AG10803 (cell line): ENCODE measurements at places on chromosomes 5 and 9.
A peak's percentile ranks its signal among the peaks of the same experiment; 100 is the strongest.

DNA sequence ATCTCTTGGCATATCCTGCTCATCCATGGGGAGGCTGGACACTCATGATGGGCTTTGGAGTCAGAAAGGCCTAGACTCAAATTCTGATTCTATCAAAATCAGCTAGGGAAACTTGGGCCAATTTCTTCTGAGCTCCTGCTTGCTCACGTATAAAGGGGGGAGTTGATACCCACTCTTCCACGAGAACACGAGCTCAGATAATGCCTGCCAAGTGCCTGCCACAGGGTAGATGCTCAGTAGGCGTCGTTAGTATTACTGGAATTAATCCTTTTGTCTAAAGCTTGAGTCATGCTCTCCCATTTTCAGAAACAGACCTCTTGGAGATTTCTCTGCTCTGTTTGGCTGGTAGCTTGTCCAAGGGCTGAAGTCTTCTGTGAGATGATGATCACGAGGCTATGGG is 238.3 kb upstream of the MVB12B start:
- no peak for DNase-seq

DNA sequence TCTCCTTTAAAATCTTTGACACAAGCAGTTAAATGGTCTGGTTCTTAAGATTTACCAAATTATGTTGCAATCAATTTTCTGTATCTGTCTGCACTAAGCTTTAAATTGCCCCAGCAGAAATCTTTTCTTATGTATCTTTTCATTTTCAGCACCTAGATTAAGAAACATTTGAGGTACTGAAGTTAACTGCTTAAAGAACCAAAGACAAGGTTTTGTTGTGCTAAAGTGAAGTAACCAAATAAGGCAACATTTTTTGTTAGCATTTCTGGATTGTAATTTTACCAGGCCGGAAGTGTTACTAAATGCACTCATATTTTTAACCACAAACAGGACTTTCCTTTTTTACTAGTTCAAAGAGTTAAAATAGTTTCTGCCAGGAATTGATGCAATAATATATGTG is 24.1 kb upstream of the MTAP start:
- DNase-seq: peak; percentile 82

GRCh38 chr5:525916-526315 is 1.7 kb upstream of the SLC9A3 start:
- DNase-seq: no peak

DNA sequence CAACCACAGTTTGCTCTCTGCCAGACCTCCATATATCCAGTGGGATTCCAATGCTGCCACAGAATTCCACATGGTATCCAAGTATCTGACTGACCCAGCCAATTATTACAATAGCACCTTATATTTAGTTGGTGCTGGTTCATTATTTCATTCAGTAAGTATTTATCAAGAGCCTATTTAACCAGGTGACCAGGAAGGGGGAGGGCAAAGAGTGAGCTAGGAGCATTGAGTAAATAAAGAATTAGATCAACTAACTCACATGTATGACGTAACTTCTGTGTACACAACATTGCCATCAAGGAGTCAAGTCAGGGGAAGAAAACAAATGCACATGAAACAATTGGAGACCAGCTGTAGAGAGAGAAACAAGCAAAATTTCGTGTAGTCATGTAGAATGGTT is 207.1 kb upstream of the PAPPA start:
- DNase-seq: peak; percentile 48

DNA sequence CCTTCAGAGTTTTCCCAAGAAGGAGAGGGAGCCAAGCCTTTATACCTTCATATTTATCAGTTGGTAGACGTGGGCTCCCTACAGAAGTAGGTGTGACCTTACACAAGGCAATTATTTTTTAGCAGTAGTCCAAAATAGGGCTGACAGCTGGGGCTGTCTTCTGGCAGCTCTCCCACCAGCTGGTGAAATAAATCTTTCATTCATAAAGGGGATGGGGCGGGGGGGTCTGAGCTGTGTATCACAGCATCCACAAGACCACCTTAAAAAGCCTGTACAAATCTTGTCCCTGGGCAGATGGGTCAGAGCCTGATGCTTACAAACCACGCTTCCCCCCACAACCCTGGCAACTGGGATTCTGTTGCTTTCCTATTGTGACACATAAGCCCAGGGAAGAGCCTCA is 19.7 kb downstream of the CSF2 start:
- DNase-seq: no peak

- no peak for DNase-seq
These were observed 84.9 kb upstream of the ASS1 start for GRCh38 chr9:130359819-130360218.

DNA sequence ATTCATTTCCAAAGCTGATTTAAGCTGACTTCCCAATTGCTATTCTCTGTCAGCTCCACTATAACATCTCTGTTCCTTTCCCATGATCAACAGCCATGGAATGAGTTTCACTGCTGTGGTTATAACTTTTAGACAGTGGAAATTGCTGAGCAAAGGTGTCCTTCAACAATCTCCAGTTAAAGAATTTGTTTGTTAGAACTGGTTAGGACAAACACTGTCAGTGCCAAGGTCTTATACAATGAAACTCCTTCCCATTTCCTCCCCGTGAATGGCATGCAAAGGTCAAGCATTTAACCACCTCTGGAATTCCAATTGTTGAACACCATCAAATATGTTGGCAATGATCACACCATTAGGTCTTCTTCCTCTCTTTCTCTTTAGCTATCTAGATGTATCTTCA is 45.7 kb upstream of the GHR start:
- peak; percentile 10 for DNase-seq

- DNase-seq: peak; percentile 48
These were observed 5.7 kb upstream of the ADRB2 start for GRCh38 chr5:148820461-148821395.

DNA sequence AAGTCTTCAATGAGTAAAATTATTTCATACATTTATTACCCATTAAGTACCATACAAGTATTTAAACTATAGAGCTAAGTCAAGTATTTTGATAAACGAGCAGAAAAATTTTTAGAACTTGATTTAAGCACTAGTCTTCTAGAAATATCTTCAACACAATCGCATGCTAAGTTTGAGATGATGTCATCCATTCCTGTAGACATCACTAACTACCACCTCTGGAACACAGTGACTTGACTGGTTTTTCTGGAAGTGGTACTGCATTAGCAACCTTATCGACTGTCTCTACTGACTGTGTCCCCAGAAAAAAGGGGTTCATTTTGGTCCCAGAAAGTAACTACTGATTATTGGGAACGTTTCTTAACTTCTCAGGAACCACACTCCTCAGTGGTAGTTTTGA is 69.0 kb downstream of the CDC14B start:
- DNase-seq: no peak

- no peak for DNase-seq
These were observed 644.2 kb upstream of the SEMA6A start for GRCh38 chr5:117218789-117219188.

DNA sequence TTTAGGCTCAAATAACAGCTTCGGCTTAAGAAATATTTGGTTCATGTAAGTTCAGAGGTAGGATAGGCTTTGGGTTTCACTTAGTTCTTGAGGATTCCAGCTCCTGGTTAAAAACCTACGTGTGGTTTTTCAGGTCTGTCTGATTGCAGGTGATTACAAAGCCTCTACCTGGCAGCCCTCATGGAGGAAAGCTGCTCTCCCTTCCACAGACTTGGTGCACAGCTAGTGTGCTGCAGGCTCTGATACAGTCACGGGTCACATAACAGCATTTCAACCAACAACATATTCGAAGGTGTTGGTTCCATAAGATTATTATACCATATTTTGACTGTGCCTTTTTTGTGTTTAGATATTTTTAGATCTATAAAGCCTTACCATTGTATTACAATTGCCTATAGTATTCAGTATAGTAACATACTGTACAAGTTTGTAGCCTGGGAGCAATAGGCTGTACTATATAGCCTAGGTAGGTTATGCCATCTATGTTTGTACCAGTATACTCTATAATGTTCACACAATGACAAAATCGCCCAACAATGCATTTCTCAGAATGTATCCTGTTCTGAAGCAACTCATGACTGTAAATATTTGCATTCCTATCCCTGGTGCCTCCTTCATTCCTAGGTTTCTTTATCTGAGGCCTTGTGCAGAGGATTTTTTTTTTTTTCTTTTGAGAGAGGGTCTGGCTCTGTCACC is 8.0 kb upstream of the DCP2 start:
- peak; percentile 12 for DNase-seq

DNA sequence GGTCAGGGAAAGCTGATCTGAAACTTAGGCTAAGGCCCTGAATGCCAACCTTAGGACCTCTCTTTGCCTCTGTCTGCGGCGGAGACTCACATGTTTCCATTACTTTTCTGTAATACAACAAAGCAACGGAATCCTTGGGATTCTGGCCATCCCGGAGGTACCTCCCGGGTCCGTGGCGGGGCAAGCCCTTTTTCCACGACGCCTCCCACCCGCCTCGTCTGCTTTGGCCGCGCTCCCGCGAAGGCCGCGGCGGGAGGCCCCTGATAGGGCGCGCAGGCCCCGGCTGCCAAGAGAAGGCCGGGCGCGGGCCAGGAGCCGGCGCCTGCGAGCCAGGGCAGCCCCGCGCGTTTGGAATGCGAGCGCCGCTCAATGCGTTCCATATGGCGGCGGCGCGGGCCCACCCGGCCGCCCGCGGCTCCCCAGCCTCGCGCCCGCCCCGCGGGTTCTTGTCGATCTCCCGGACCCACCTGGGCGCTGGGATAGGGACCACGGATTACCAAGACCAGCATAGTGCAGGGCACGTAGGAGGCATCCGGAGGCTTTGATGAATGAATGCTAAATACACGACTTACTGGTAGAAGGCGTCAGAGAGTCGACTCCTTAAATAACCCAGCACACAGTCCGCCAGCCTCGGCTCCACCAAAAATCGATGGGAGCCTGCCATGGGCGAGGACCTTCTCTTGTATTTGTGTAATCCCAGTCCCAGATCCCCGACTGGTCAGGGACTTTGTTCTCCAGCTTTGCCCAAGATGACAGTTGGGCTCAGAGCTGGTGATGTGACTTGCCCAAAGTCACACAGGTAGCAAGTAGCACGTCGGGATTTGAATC is 17.5 kb upstream of the PHF19 start:
- no peak for DNase-seq

- DNase-seq: no peak
These were observed 12.6 kb downstream of the FAM78A start for GRCh38 chr9:131263701-131264100.

DNA sequence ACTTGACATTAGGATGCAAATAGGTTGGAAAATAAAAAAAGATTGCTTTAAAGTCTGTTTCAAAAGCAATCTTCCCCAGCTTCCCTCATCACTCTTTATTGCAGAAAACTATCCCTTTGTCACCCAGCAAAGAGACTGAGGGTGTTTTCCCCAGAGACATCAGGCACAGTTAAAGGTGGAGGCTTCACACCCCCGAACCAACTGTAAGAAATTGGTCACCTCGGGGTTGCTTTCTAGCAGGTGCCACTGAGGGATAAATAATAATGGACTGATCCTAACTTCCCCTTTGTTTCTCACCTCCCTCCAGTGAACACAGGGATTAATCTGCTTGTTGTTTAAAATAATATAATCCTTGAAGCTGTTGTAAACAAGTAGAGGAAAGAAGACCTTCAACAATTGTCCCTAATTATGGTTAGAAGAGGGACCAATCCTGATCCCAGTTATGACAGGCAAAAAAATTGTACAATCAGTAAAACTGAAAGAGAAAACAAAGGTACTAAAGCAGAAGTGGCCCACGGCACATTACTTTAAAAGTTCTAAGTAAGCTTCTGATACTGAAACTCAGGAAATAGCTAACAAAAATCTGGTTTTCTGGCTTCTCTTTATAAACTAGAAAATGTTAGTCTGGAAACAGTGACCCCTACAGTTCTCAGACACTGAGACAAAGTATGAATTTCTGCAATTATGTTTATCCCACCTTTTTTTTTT is 6.6 kb upstream of the PCSK1 start:
- no peak for DNase-seq

DNA sequence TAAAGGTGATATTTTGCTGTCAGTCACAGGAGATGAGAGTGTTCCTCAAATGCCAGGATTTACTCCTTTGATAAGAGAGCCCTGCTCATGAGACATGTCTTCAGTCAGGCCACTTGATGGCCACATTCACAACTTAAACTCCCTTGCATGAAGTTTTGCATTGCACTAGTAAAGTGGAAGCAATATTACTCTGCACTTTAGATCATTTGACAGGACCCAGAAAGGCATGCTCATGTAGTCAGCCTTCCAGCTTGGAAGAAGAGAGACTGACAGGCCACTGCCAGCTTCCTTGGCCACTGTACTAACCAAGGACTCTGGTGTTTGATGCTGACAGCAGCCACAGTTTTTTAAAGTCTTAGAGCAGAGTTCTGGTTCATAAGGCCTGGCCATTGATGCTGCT is 42.6 kb downstream of the NPR3 start:
- peak; percentile 53 for DNase-seq

GRCh38 chr5:44236040-44236439 is 153.2 kb downstream of the FGF10 start:
- DNase-seq: no peak

GRCh38 chr5:168820874-168821273 is 241.7 kb upstream of the PANK3 start:
- no peak for DNase-seq

DNA sequence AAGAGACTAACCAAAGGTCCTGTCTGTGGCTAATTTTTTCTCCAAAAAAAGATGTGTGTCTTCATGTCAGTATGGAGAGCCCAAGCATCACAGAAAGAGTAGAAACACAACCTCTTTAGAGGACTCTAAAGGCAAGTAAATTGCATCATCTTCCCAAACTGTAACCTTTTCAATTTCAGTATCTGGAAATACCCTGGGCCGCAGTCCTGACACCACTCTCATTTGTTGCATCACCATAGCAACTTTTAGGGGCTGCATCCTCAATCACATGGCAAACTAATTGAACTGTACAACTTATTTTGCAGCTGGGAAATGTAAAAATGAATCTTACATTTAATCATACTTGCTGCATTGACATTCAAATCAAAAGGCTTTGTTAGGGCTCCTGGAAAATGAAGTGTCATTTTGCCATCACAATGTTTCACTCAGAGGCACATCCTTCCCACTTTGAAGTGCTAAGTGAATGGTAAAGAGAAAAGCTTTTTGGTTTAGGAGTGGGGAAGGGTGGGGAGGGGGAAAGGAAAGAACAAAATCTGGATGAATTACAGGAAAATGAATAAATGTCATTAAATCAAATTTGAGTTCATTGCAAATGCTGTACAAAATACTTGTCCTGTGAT is 60.6 kb upstream of the GRIA1 start:
- DNase-seq: no peak

DNA sequence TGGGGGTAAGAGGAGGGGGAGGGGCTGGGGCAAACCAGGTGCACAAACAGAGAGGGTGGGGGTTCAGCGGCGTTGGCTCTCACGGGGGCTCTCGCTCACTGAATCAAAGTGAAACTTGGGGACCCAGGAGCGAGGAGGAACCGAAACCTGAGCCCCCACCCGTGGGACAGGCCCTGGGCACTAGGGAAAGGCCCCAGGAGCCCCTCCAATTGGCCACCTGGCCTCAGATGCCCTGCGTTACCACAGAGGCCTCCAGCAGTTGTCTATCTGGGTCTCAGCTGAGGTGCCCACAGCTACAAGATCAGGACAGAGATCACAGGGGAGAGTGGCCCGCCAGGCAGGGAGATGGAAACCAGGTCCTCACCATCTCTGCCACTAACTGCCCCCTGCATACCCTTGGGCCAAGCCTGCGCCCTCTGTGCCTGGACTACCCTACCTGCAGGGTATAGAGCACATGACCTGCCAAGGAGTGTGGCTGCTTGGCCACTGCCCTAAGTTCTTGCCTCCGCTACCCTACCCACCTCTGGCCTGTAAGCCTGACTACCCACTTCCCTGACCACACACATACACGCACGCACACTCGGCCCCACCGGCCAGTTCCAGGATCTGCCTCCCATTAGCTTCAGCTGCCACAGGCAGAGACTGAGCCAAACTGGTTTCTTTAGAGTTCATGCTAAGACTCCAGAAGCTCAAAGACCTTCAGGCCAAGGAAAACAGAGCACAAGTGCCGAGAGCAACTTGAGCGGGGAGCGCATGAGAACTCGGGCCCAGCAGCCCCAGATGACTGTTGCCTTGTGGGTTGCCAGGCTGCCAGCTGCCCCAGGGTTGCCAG is 39.9 kb downstream of the PAX5 start:
- no peak for DNase-seq
